ENCODE measurements at places on chromosomes 3 and 15. TPM values are rescaled to one million over a fixed set of nuclear protein-coding genes. Genes with fewer than 3 reads are reported as not detected.

DNA sequence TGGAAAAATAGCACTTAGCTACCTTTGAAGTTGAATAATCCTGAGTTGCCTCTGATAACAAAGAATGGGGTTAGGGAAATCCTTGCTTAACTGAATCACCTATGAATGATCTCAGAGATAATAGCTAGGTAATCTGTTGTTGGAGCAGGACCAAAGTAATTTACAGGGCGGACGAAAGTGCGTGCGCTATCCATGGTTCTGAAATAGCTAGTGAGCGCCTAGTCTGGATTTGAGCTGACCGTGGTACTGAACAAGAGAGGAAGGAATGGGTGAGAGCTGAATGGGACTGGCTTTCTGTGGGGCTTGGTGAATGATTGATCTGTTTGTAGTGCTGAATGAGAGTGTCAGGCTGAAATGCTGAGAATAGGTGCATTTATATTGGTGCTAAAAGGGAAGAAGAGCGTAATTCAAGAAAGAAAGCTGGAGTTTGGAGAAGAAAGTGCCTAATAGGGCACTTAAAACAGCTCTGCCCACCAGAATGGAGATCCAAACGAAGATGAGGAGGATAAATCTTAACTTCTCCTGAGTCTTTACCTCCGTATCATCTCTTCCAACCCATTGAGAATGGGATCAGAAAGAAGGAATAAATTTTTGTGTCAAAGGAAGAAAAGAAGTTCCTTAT, 10.1 kb downstream of the SCN10A start:
- DNase-seq: peak; percentile 75

DNA sequence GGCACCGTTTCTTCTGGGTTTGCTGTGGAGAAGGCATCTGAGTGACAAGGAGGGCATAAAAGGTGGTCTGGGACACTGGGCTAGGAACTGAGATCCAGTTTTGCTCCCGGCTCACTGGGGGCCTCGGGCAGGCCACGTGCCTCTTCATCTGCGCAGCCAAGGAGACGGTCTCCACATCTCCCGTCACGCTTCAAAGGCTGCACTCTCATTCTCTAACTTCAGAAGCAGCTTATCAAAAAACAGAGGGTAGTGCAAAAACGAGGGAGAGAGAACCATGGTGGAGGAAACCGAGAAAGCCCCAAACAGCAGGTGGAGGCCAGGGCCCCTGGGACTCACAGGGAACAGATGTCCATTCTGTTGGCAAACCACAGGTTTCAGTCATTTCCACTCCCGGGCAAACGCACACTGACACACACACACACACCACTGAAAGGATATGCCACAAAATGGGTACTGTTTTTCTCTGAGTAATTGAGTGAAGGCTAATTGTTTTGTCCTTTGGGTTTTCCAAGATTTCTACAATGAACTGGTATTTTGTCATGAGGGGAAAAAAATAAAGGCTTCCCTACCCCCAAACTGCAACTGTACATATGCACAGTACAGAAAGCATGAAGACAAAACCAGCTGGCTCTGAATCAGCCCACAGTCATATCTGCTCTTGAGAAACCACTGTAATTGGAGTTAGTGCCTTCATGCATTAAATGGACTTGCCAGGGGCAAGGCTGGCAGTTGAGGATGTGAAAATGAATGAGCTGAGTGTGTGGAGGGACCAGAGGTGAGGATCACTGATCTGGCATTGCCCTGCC, 71.9 kb downstream of the MGLL start:
- no peak for DNase-seq

- no peak for DNase-seq
Observed at GRCh38 chr3:170999737-171000242, 26.7 kb downstream of the SLC2A2 start.

The FAM162A gene
- 22.5 TPM for total RNA-seq

DNA sequence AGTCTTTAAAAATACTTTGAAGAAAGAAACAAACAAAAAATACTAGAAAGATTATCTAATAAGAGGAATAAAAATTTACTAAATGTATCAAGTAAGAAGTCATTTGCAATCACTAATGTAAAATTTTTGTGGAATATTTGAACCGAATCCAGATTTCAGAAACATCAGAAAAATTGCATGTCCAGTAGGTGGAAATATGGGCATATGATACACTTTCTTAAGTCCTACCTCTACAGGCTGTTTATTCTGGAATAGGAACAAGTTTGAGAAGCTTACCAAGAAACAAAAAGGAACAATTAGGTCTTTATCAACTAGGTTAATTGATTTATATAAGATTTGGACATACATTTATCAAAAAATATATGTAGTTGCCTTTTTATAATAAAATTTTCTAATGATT, 292.9 kb upstream of the ROBO1 start:
- DNase-seq: no peak

DNA sequence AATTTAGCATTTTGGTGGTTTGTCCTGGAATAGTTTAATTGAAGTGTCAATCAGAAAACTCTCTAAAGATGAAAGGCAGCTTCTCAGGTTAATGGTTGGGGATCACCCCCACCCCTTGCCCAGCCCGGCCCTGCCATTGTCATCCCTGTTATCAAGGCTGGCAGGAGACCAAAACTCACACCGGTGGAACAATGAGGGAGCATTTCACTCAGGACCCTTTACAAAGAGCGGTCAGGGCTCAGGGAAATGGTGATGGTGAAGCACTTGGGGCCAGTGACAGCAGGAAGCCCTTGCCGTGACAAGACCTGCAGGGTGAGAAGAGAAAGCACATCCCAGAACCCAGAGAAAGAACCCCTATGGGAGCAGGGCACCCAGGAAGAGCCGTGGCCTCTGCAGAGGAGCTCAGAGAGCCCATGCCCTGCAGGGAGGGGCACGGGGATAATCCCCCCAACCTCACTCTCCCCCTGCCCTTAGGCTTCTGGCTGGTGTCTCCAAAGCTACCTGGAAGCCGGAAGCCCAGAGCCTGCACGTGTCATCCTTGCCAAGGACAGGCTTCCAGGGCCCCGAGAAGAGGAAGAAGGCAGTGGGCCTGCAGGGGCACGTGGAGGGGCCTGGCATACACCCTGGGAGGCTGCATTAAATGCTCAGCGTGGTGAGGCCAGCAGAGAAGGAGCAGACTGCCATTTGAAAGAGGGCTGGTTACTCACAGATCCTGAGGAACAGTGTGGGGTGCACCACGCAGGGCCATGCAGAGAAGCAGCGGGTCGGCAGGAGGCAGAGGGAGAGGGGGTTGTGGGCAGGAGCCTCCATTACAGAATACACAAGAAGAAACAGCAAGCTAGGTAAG, 80.6 kb upstream of the PRR20G start:
- DNase-seq: no peak

- peak; percentile 39 for DNase-seq
Observed at GRCh38 chr15:41971895-41972252, 483 bp downstream of the EHD4 start.

The PLS1 gene
- 2.0 TPM for total RNA-seq

DNA sequence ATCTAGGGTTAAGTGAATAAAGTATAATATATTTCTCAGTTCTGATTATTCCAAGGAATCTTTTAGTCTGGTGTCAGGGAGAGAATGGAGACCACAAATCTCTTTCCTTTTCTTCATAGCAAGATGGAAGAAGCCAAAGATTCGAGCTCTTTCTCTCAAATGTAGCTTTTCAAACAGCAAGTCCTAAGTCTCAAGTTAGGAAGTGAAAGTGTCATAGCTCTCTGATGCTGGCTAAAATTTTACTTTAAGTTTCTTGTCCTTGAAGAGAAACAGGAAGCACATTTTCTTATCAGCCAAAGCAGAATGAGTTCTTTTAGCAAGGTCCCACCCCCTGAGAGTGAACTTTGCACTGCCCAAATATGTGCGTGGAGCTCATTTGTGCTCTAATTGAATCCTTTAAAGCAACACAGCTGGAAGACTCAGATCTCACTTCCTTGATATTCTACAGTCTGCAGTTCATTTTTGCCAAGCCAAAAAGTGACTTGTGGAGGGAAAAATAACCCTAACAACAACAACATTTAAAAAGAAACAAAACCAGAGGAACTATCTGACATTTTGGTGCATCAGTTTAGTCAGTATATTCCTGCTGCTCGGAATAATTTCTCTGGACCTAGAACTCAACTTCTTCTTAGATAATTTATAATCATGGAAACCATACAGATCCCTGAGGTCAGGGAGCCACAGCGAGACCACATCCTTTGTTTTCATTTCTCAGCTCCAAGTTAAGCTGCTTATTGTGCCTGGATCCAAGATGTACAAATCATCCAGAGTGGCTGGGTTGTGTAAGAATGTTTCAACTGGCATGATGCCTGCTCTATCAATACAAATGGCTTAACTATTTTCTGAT, 238.7 kb upstream of the P2RY1 start:
- peak; percentile 10 for DNase-seq

The CHRNA3 gene
- total RNA-seq: 0.74 TPM

GRCh38 chr3:183254487-183255347, 1.7 kb downstream of the B3GNT5 start:
- DNase-seq: no peak

- peak; percentile 61 for DNase-seq
Observed at GRCh38 chr3:27666708-27667107, 55.4 kb downstream of the EOMES start.

DNA sequence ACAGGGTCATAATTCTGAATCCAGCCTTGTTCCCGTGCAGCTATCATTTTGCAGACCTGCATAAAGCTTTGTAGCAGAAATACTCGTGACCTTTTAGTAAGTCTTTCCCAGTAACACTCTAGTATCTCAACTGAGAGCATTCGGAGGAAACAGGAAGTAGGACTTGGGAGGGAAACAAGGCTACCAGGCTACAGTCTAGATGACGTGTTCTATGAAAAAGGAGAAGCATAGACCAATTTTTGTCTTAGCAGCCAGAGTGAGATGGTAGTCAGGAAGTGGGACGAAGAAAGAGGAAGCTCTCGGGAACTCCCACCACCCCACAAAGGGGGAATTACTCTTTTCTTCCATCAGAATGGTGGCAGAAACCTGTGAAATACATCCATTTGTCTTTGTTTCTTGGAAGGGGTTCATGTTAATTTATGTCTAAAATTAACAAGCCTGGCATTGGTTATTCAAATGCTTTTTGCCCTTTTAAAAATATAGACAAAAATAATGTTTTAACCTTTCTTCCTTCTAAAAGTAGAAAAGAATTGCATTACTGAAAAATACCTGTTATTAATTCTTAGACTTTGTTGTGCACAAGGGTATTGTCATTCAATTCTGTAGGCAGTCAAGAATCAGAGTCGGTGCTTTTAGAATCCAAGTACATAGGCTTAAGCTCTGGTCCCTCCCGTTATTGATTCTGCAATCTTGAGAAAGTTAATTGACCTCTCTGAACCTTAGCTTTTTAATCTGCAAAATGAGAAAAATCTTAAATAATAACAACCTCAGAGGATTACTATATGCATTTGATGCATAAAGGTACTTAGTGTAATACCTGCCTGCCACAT, 1.6 kb upstream of the SUCNR1 start:
- DNase-seq: no peak

- no peak for DNase-seq
Observed at GRCh38 chr3:13329746-13330145, 90.4 kb downstream of the NUP210 start.

The TERC gene
- total RNA-seq: 3.2 TPM

GRCh38 chr3:31086148-31086547, 191.7 kb upstream of the GADL1 start:
- no peak for DNase-seq

The CCDC32 gene
- 40.4 TPM for total RNA-seq

- no peak for DNase-seq
Observed at GRCh38 chr15:48681353-48681752, 35.8 kb upstream of the FBN1 start.

The MCTP2 gene
- 1.5 TPM for total RNA-seq

- no peak for DNase-seq
Observed at GRCh38 chr3:120470870-120471269, 20.1 kb upstream of the FSTL1 start.

The GP5 gene
- 0.23 TPM for total RNA-seq

The PLSCR5 gene
- total RNA-seq: not detected

DNA sequence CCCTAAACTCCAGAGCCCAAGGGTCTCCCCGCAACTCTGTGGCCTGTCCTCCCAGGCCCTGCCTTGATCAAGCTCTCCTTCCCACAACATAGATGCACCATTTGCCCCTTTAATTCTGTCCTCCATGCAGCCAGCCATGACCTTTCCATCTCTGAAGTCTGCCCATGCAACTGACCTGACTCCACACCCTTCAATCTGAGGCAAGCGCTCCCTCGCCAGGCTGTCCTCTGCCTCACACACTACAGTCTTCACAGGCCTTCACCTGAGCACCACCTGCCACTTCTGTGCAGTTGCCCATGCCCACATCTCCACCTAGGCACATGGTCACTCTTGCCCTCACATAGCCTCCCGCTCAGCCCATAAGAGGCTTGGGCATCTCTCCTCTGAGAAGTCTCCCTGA, 244.0 kb downstream of the OCA2 start:
- DNase-seq: no peak

GRCh38 chr15:70522323-70522966, 240.9 kb downstream of the UACA start:
- no peak for DNase-seq

DNA sequence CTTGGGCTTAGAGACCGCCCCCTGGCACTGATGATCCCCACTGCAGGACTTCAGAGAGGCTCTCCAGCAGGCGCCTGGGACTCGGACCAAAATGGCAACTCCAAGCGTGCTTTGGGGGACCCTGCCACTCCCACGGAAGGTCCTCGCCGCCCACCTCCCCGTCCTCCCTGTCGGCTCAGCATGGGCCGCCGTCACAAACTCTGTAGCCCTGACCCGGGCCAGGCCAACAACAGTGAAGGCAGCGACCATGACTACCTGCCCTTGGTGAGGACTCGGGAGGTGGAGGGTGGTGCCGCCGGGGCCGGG, 7.7 kb downstream of the ALG3 start:
- no peak for DNase-seq

All from endothelial cell (in vitro differentiated cells).